ENCODE measurements at places on chromosomes 6 and 20. TPM values are rescaled to one million over a fixed set of nuclear protein-coding genes. Genes with fewer than 3 reads are reported as not detected.

Gene TMEM181
- 27.3 TPM for total RNA-seq

Gene PLEKHG1
- total RNA-seq, result 4.6 TPM

Gene PRICKLE4
- total RNA-seq, result 1.1 TPM

Gene MLIP
- total RNA-seq, result not detected

Gene GABRR1
- not detected for total RNA-seq

Gene TMEM74B
- total RNA-seq, result 4.2 TPM

Gene MICA
- total RNA-seq, result 21.4 TPM

Gene CFAP61
- total RNA-seq, result not detected

Gene PSMG4
- total RNA-seq, result 15.2 TPM

Gene FAM209B
- not detected for total RNA-seq

Gene SPTLC3
- total RNA-seq, result 4.2 TPM

Gene PSORS1C1
- not detected for total RNA-seq

Gene MUC21
- not detected for total RNA-seq

Gene FAM83B
- total RNA-seq, result 5.3 TPM

Gene TRIM40
- not detected for total RNA-seq

Gene VEGFA
- 49.6 TPM for total RNA-seq

Gene SLC22A7
- not detected for total RNA-seq

Gene ADGRF5
- total RNA-seq, result not detected

Gene PACRG
- total RNA-seq, result 0.30 TPM

Data from neural progenitor cell (in vitro differentiated cells).